ENCODE measurements at places on chromosomes 4 and X.

GRCh38 chrX:39779952-39780783 is 317.6 kb downstream of the BCOR start:
- DNase-seq, result no peak

DNA sequence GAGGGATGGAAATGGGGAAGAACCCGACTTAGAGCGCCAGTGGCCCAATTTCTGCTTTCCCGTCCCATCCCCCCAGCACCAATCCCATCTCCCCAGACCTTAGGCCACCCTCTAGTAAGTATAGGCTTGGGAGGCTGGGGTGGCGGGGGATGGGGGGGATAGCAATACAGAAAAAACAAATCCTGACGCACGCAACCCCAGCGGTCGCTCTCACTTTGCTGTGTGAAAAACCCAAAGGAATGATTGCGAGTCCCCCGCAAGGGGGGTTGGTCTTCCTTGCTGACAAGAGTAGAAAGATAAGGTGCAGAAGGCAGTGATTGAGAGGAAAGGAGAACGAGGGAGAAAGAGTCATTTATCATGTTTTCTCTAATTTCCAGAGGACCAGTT is 863 bp downstream of the CPE start:
- DNase-seq, result peak; percentile 16

DNA sequence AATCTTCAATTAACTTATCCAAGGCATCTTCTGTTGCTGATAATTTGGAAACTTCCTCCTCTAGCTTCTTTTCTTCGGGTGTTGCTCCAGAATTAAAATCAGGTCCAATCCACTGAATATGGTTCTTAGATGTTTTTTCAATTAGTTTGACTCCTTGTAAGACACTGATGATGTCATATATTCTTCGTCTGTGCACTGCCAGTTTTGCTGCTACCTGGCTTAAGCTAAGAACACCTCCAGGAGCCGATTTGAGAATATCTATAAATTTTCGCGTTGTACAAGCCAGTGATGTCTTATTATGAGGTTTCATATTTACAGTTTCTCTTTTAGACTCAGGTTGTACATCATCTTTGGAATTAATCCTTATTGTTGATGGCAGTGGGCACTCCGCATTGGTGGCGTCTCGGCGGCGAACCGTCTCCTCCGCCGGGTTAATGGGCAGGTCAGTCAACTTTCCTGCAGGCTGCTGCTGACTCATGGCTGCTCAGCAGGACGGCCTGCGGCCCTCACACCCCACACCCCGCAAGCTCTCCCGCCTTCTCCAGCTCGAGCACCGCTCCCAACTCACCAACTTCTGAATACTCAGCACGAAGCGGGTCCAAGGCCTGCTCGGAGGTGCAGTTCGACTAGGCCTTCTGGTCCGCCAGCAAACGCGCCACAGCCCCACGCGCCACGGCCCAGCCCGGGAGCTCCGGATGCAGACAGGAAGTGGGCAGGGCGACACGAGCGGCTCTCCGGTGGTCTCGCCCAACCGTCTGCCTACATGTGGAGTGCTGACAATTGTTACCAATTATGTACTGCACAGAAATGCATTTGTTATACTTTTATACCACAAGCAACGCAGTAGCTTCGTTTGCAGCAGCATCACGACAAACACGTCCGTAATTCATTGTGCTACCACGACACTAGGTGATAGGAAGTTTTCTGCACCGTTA is 49.2 kb upstream of the FHL1 start:
- DNase-seq, result no peak

GRCh38 chrX:111634823-111635729 is 45.9 kb upstream of the ALG13 start:
- no peak for DNase-seq

GRCh38 chr4:24055623-24056022 is 165.8 kb upstream of the PPARGC1A start:
- DNase-seq, result no peak

DNA sequence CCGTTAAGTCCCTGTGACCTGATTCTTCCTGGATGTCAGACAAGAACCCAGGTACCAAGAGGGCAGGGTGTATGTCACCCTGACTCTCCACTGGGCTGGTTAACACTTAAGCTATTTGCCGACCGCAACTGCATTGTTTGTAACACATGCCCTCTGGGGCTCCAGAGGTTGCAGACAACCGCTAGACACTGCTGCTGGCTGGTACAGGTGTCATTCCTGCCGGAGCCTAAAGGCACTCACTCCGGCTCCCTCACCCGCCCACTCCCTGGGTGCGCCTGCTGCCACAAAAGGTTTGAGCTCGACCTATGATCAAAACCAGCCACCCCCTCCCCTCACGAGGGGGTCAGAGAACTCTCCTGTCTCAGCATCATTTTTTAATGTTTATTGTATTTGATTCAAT is 208.2 kb downstream of the FAT4 start:
- no peak for DNase-seq

DNA sequence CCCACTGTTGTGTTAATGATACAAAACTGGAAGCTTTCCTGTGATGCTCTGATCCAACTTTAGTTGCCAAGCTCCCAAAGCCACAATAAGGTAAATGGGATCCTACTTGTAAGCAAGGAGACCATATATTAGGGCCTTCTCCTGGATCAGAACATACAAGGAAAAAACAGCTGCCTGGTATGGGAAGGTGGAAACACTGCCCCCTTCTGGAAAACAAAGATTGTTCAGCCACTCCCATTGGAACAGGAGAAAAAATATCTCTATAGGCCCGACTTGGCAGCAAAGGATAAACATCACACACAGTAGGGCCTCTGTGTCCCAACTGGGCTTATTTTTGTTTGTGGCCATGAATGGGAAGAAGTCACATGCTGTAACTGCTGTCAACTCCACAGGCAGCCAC is 166.5 kb downstream of the TBX22 start:
- DNase-seq, result no peak

DNA sequence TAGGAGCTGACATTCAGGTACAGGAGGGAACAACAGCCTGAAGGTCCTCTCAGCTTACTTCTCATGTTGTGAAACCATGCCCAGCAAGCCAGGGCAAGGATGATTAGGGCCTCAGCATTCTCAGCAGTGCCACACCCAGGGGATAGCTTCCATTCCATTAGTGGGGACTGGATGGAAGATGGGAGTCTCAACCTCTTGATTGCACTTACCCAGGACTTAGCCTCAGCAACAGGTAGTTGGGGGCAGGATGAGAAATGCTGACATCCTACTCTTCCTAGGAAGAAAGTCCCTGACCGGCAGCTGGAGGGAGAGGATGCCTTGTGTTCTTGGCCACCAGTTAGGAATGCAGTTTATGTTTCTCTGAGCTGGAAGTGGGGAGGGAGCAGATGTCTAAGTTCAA is 8.8 kb upstream of the BEX3 start:
- no peak for DNase-seq

- no peak for DNase-seq
These were observed 82.8 kb downstream of the LIMCH1 start for GRCh38 chr4:41620594-41621256.

DNA sequence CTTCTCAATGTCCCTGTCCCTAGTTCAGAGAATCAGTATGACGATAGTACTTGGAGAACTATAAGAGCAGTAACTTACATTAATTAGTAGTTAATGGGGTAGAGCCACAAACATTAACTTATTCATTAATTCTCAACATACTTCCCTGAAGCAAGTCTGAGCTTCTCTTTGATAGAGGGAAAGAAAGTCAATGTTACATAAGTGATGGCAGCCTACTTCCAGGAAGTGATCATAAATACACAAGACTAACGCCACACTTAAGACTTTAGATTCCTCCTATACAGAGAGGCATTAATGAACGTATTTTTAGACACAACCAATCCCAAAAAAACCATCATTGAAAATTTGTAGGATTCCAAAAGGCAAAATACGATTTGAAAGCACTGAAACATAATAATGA is 33.8 kb downstream of the TSPAN5 start:
- no peak for DNase-seq

DNA sequence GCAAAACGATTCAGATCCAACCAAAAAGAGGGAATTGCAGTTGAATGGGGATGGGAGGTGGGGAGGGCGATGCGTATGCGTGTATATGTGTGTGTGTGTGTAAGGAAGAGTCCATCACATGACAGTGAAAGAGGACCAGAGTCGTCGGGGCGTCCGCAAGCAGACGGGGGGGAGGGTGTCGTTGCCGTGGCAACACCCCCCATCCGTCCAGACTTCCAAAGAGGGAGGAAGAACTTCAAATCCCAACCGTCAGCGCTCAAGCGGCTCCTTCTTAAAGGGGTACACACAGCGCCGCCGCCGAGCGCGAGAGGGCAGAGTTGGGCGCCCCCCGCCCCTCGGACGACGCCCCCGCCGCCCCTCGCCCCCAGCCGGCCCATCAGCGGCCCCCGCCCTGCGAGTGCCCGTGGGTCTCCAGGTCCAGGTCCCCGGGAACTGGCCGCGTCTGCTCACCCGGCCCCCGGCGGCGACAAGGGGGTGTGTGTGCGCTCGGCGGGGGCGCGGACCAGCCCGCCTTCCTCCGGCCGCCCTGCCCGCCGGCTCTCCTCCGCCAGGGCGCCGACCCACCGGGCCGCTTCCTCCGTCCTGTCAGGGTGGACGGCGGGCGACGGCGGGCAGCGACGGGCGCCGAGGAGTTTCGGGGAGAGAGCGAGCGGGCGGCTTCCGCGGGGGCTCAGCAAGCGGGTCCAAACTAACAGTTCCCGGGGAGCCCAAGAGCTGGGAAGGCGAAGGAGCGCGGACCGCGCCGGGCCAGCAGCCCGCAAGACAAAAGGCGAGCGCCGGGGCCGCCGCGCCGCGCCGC is 685 bp downstream of the LCORL start:
- DNase-seq, result peak; percentile 69

- no peak for DNase-seq
These were observed 93.2 kb downstream of the GASK1B start for GRCh38 chr4:158079661-158080060.

DNA sequence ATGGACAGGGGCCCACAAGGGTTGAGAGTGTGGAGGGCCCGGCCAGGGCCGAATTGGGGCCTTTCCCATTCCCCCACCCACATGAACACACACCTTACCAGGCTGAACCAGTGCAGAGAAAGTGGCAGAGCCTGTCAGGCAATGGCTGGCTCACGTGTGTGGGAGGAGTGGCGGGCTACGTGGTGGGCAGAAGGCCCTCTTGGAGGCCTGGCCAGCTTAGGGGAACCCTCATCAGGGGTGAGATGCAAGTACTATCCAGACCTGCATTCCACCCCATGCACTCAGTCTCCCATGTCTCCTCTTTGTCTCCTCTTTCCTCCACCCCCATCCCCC is 965 bp downstream of the TCEAL4 start:
- DNase-seq, result no peak

- DNase-seq, result no peak
These were observed 86.8 kb upstream of the TSPAN7 start for GRCh38 chrX:38474543-38474942.

DNA sequence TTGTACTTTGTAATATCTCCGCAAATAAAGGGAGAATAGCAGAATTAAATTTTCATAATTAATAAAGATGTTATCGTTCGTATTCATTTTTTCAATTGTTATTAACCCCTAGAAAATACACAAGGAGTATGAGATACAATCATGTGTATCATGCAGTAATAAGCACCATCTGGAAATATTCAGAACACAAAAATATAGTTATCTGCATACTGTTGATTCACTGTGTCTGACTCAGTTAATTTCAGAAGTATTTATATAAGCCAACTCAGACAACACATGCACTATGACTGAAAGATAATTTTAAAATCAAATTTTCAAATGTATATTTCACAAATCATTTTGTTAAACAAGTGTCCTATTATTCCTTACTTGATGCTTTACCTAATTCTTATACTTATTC is 1954.8 kb downstream of the ARAP2 start:
- no peak for DNase-seq
